ENCODE measurements at places on chromosomes 2 and 18. TPM values are rescaled to one million over a fixed set of nuclear protein-coding genes. Genes with fewer than 3 reads are reported as not detected.

GRCh38 chr2:10486601-10487079, 38.5 kb upstream of the ODC1 start:
- no peak for DNase-seq

DNA sequence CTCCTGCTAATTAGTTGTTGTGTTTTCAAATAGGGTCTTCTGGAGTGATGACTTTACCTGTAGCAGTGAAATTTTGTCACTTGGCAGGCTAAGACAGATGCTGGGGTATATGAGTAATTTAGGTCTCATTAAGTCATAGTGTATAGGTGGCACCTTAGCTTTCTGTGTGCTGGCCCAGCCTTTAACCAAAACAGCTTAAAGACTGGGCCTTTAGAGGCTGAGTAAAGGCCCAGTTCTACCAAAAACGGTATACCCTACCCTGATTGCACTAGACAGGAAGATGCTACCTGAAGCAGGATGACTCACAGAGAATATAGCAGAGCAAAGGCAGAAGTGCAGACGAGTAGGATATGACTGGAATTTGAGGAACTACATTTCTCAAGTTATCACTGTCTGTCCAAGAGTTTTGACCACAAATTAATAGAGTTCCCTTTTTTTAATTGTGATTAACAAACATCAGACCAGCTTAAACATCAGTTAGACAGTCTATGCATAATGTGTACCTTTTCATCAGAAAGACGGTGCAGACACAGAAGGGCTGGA, 337.9 kb upstream of the SALL3 start:
- no peak for DNase-seq

GRCh38 chr18:76643996-76644395, 149.0 kb upstream of the ZNF516 start:
- no peak for DNase-seq

GRCh38 chr18:28284132-28284531, 107.2 kb upstream of the CDH2 start:
- no peak for DNase-seq

- no peak for DNase-seq
These were observed 186.5 kb upstream of the TPO start for GRCh38 chr2:1226766-1227165.

DNA sequence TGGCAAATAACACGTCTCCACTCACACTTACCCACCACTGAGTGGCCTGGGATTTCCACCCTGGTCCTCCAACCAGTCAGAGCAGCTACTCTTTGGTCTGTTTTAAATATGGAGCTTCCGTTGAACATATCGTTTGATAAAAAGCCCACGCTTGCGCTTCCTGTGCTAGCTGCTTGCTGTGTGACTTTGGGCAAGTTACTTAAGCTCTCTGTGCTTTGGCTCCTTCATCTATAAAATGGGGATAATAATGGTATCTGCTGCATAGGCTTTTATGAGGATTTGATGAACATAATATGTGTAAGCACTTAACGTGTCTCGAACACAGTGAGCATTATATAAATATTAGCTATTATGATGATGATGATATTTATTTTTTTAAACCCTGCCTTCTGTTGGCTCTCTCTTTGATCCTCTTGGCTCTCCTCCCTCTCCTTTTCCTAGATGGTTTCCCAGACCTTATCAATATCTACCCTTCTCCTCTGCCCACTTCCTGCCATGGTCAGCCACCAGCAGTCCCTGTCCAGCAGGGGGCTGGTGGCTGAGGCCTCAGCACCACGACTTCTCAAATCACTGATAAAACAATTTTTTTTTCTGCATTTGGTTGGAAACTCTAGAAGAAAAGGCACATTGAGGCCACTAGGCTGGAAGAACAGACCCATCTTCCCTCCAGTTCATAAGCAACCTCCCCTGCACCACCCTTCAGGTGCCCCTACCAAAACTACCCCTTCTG, 191.9 kb downstream of the LOXHD1 start:
- DNase-seq, result no peak

Gene LIMS2
- 148 TPM for total RNA-seq

DNA sequence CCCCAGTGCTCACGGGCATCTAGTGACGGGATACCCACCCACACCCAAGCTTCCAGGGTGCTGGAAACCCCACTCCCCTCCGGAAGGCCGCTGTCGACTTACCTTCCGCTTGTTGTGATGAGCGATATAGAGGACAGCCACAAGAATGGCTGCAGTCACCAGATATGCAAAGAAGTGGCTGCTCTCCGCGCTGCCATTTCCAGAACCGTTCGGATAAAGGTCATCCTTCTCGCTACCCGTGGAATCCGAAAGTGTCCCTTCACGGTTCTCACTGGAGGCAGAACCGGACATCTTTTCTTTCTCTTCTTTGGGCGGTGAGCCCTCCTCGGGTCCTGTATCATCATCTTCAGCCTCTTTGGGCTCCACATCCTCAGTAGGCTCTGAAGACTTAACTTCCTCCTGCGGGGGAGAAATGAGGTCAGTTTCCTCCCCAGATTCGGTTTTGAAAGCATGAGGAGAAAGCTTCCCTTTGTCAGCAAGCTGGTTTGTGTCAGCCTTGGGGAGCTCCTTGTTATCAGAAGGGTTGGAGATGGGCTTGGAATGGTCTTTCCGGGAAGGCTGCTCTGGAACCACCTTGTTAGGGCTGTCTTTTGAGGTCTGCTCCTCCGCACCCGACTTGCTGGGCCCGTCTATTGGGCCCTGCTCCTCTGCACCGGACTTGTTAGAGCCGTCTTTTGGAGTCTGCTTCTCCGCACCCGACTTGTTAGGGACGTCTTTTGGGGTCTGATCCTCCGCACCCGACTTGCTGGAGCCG, 1.2 kb downstream of the TGOLN2 start:
- no peak for DNase-seq

DNA sequence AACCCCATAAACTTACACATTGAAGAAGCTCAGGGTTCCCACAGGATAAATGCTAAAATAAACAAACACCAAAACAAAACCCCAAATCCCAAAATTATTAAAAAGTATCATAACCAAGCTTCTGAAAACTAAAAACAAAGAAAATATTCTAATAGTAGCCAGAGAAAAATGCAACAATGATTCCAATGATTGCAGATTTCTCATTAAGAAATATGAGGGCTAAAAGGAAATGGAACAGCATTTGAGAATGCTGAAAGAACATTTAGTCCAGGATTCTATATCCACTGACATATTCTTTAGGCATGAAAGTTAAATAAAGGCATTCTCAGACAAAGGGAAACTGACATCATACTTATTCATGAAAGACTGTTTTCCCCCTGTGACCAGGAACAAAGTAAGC, 212.4 kb downstream of the SLC4A10 start:
- no peak for DNase-seq

Gene FAM228A
- 0.89 TPM for total RNA-seq

Gene POLR1A
- 22.2 TPM for total RNA-seq

DNA sequence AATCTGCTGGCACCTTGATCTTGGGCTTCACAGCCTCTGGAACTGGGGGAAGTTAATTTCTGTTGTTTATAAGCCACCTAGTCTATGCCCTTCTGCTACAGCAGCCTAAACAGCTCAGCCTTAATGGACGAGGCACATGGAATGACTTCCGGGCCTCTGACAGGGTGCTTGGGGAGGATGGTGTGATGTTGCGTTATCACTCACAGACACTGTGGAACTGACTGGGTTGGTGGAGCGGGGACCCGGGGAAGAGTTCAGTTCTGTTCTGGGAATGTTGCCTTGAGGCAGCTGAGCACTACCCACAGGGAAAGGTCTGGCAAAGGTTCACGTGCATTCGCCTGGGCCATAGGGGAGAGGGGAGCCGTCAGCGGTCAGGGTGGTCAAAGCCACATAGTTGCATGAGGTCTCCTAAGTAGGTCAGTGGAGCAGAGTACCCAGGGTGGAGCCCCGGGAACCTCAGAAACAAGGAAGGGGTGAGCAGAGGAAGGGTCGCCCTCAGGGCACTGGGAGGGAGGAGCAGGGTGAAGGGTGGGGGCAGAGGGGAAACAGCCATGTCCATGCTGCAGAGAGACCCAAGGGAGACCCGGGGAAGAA, 36.2 kb downstream of the LRRFIP1 start:
- no peak for DNase-seq

- no peak for DNase-seq
These were observed 47.4 kb downstream of the RPE start for GRCh38 chr2:210049831-210050230.

Gene SP140
- total RNA-seq, result 15.0 TPM

DNA sequence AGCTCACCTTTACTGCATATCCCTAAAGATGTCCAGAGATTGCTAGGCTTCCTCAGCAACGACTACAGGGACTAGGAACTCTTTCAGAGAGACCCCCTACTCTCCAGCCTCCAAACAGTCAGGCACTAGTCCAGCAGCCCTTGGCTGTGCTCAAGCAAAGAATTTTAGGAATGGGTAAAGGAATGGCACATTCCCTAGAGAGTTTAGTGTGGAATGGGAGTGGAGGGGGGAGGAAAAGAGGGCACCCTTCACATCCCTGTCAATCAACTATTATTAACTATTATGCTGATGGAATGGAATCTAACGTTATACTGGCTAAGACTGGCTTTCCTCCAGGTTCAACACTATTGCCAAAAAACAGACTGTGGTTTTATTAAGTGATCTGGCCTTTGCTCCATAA, 64.8 kb downstream of the IKZF2 start:
- no peak for DNase-seq

GRCh38 chr2:56816666-56817065, 632.9 kb downstream of the CCDC85A start:
- no peak for DNase-seq

Gene ADGRF3
- 0.35 TPM for total RNA-seq

- no peak for DNase-seq
These were observed 65.7 kb downstream of the KLHL14 start for GRCh38 chr18:32707147-32707546.

GRCh38 chr2:231634951-231635875, 42.5 kb downstream of the TEX44 start:
- DNase-seq, result no peak

Gene CD207
- total RNA-seq, result 3.0 TPM

DNA sequence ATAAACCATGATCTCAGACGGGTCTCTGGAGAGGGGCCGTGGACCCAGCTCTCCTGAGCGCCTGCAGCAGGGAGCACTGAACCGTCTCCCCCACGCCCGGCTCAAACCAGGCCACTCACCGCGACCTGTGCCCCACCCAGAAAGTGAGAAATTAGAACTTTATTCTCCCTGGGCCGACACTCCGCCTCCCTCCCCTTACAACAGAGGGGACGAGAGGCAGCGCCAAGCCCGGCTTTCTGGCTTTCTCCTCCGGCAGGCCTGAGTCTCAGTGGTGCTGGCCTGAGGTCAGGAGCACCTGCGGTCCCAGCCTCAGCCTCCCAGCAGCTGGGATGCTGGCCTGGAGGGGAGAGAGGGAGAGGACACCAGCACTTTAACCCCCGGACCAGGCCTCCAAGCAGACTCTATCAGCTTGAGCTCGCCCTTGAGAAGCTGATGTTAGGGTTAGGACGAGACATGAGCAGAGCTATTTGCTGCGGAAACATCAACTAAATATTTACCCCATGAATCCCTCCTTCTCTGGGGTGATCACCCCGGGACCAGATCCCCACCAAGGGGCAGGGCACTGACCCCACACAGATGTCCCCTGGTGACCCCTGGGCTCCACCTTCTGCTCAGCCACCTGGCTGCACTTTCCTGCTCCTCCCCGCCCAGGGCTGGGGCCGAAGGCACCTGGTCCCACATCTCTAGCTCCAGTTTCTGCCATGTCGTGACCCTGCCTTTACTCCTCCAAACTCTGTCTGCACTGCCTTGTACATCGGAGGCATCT, 856.3 kb upstream of the SALL3 start:
- DNase-seq, result no peak

- no peak for DNase-seq
These were observed 53.4 kb downstream of the TPGS2 start for GRCh38 chr18:36775396-36775795.

DNA sequence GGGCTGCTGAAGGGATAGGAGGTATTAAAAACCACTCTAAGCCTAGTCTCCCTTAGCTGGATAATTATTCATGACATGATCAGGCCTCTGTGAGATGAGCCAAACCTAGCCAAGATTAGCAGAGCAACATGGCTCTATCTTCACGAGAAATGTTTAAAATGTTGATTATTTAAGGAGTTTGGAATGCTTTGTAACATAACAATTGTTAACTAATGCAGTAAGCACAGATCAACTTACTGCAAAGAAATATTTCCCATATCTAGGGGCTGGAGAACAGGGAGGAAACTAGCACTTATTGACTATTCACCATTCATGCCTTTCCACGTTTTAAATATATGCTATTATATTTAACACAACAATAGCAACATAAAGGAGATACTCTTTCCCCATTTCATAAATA, 833.7 kb upstream of the CHAC2 start:
- DNase-seq, result no peak

Data from lower lobe of right lung (tissue), 2 donors.